Activated CD8-positive, alpha-beta T cell treated with anti-CD3 and anti-CD28 coated beads for 36 hours (primary cell): ENCODE measurements at places on chromosomes 4 and X. TPM values are rescaled to one million over a fixed set of nuclear protein-coding genes. Genes with fewer than 3 reads are reported as not detected.

DNA sequence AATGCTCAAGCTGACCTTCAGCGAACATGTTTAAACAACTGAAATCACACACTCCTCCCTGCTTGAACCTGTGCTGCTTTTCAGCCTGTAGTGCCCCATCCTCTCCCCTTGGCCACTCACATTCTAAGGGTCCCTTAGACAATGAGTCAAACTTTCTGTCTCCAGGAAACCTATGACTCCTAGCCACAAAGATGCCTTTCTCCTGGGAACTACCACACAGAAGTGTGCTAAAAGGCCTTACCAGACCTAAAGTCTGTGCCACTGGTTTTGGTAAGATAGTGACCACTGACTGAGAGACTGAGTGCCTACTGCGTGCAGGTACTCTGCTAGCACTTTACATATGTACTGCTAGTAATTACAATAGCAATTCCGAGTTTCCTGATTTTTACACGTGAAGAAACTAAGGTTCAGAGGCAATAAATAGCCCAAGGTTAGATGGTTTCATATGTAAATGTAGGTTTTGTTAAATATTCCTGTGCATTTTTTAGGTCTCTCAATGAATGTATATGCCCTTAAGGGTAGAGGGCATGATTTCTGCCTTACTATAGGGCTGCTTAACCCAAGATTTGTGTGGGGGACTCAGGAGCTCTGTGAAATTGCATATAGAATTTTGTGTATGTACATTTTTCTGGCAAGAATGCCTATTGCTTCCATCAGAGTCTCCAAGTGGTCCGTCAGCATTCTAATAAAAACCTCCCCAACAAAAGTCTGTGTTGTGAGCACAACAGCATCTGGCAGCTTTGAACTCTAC lies 71.1 kb downstream of the NSG1 start:
- peaks cover 26% of the 10 kb centered on the region for H3K4me1 ChIP-seq
- H3K27ac ChIP-seq, result peak overlapping the region; percentile 40
- peaks cover 18% of the 10 kb centered on the region for H3K36me3 ChIP-seq
- H3K4me3 ChIP-seq, result no peak overlapping the region

- no peak overlapping the region for H3K27ac ChIP-seq
- H3K27me3 ChIP-seq, result peaks cover 3% of the 10 kb centered on the region
- peaks cover 13% of the 10 kb centered on the region for H3K4me1 ChIP-seq
- H3K4me3 ChIP-seq, result no peak overlapping the region
- DNase-seq, result no peak
- H3K36me3 ChIP-seq, result no peaks in the 10 kb centered on the region
Measured at GRCh38 chr4:120858776-120859175, 63.8 kb downstream of the PRDM5 start.

DNA sequence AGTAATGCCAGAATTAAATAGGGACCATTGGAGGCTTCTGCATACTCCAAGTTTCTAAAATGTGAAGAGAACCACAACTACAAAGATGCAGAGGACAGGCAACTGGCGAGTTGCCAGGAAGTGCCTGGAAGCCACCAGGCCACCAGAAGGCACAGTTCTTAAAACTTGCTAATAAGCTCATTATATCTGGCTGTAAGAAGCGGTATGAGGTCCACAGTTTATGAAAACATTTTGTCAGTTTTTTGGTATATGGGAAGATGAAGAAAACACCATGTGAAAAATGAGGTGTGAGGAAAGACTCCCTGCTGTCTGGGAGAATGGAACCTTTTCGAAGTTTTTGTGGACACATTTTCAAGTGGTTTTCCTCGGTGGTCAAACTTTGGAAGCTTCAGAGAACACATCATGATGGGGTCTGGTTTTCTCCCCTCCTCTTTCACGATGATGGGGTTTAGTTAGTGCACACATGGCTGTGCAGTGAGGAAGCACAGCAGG lies 202.7 kb downstream of the NR3C2 start:
- no peak overlapping the region for H3K27ac ChIP-seq
- H3K27me3 ChIP-seq, result no peaks in the 10 kb centered on the region
- H3K4me3 ChIP-seq, result no peak overlapping the region
- peaks cover 2% of the 10 kb centered on the region for H3K36me3 ChIP-seq
- DNase-seq, result peak; percentile 7

GRCh38 chr4:173135241-173135847 lies 33.3 kb upstream of the GALNT7 start:
- H3K27me3 ChIP-seq, result no peaks in the 10 kb centered on the region
- no peak for DNase-seq
- no peaks in the 10 kb centered on the region for H3K36me3 ChIP-seq

The CXCL10 gene
- 1.1 TPM for total RNA-seq

DNA sequence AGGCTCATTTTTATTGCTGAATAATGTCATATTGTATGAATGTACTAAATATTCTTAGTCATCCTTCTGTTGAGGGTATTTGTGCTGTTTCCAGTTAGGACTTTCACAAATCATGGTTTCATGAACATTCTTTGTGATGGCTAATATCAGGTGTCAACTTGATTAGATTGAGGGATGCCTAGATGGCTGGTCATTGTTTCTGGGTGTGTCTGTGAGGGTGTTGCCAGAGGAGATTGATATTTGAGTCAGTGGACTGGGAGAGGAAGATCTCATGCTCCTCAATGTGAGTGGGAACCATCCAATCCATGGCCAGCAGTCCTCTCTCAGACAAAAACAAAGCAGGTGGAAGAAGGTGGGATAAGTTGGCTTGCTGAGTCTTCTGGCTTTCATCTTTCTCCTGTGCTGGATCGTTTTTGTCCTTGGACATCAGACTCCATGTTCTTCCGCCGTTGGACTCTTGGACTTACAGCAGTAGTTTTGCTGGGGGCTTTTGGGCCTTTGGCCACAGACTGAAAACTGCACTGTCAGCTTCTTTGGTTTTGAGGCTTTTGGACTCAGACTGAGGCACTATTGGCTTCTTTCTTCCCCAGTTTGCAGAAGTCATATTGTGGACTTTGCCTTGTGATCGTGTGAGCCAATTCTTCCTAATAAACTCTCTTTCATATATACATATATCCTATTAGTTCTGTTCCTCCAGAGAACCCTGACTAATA lies 11.9 kb upstream of the HS3ST1 start:
- H3K27ac ChIP-seq, result no peak overlapping the region
- no peak overlapping the region for H3K4me3 ChIP-seq
- H3K27me3 ChIP-seq, result no peaks in the 10 kb centered on the region
- peaks cover 5% of the 10 kb centered on the region for H3K4me1 ChIP-seq

The ZDHHC15 gene
- total RNA-seq, result 0.27 TPM

The ARMCX1 gene
- total RNA-seq, result 3.9 TPM

DNA sequence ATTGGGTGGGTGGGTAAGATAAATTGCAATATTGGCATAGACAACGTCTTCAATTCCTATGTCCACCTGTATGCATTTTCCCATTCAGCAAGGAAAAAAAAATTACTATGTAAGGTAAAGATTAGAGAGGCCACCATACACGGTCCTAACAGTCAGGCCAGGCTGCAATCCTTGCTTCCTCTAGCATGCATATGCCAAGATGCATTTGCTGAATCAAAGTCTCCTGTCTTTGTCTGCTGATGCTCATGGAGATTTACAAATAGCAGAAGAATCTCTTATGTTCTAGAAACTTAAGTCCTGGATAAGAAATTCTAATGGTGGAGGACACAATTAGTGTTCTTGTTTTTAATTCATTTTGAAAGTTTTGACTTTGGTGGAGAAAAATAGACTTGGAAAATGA lies 206.8 kb downstream of the PDGFC start:
- no peaks in the 10 kb centered on the region for H3K36me3 ChIP-seq
- no peak for DNase-seq
- no peaks in the 10 kb centered on the region for H3K27me3 ChIP-seq
- no peaks in the 10 kb centered on the region for H3K4me1 ChIP-seq
- H3K4me3 ChIP-seq, result no peak overlapping the region

The RTL3 gene
- not detected for total RNA-seq

The PABPC1L2B gene
- total RNA-seq, result not detected

The NLRP2B gene
- total RNA-seq, result not detected

- H3K36me3 ChIP-seq, result peaks cover 13% of the 10 kb centered on the region
- no peak for DNase-seq
- H3K4me1 ChIP-seq, result peaks cover 61% of the 10 kb centered on the region
- no peaks in the 10 kb centered on the region for H3K27me3 ChIP-seq
Measured at GRCh38 chrX:136765821-136766356, 14.8 kb downstream of the ARHGEF6 start.

- H3K4me3 ChIP-seq, result no peak overlapping the region
- H3K27ac ChIP-seq, result no peak overlapping the region
- H3K36me3 ChIP-seq, result no peaks in the 10 kb centered on the region
- no peaks in the 10 kb centered on the region for H3K4me1 ChIP-seq
Measured at GRCh38 chrX:19059067-19059466, 63.2 kb downstream of the ADGRG2 start.

GRCh38 chr4:127364397-127364796 lies 268.4 kb upstream of the INTU start:
- no peak overlapping the region for H3K27ac ChIP-seq
- no peaks in the 10 kb centered on the region for H3K4me1 ChIP-seq
- H3K4me3 ChIP-seq, result no peak overlapping the region
- DNase-seq, result no peak
- H3K36me3 ChIP-seq, result no peaks in the 10 kb centered on the region
- no peaks in the 10 kb centered on the region for H3K27me3 ChIP-seq

- H3K27ac ChIP-seq, result no peak overlapping the region
- no peaks in the 10 kb centered on the region for H3K36me3 ChIP-seq
- no peak overlapping the region for H3K4me3 ChIP-seq
- no peak for DNase-seq
- no peaks in the 10 kb centered on the region for H3K4me1 ChIP-seq
Measured at GRCh38 chrX:10554612-10555270, 65.6 kb downstream of the MID1 start.
